Activated CD4-positive, alpha-beta T cell treated with anti-CD3 and anti-CD28 coated beads, Interleukin-2, amount 50 U/mL, for 48 hours (primary cell): ENCODE measurements at places on chromosomes 7 and 10.
A peak's percentile ranks its signal among the peaks of the same experiment; 100 is the strongest.

- DNase-seq, result no peak
Observed at GRCh38 chr10:50651808-50652207, 28.1 kb upstream of the SGMS1 start.

DNA sequence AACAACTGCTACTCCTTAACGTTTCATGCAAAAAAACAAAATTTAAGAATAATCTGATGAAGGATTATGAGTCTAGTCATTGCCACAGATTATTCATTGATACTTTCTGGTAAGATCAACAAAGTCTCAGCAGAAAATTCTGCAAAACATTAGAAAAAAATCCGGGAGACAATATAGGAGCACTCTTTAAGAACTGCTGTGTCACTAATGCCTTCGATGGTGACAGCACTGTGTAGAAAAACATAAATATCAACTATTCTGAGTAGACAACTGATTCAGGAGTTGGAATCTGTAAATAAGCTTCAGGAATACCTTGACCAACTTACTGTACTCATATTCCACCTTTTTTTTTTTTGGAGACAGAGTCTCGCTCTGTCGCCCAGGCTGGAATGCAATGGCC, 69.0 kb downstream of the CYTH3 start:
- no peak for DNase-seq

- DNase-seq, result no peak
Observed at GRCh38 chr7:136251826-136252225, 274.7 kb upstream of the MTPN start.

DNA sequence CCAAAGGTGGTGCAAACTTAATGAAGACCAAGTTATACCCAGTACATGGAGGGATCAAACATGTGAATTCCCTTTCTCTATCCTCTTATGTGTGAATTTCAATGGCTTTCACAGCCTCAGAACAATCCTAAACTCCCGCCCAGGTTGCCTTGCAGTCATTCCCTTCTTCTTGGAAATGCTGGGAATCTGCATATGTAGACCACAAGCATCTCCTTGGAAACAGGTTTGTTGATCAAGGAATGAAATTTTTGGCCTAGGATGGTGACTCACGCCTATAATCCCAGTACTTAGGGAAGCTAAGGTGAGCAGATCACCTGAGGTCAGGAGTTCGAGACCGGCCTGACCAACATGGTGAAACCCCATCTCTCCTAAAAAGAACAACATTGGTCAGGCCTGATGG, 77.8 kb upstream of the ABI1 start:
- no peak for DNase-seq

- no peak for DNase-seq
Observed at GRCh38 chr10:81021428-81022129, 483.9 kb downstream of the SH2D4B start.

- no peak for DNase-seq
Observed at GRCh38 chr10:130739757-130740145, 571.8 kb downstream of the TCERG1L start.

DNA sequence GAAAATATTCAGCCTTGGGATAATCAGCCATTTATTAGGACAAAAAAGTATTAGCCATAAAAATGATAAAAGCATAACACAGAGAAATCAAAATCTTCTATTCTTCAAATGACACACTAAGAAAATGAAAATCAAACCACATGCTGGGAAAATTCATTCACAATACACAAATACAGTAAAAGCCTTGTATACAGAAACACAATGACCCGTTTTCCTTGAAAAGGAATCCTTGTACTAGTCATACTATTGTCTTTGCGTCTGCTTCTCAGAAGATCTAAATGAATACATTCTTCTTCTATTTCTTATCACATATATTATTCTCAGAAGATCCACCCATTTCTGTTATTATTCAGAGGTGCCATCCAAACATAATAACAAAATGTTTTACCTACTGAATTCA, 749.1 kb downstream of the CNTNAP2 start:
- DNase-seq, result no peak

DNA sequence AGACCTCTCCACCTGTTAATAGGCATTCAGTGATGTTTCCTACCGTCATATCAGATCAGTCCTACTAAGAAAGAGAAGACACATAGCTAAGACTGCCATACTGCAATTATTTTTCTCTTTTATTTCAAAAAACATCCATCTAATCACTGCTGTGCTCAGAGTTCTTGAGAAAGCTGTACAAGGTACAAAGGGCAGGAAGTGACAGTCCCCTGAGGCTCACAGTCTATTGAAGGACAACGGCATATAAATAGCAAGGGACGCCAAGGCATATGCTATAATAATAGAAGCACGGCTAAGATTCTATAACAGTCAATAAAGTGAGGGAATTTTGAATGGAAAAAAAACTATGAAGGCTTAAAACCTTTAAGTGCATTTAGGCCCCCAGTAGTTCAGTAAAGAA, 415.3 kb upstream of the NRP1 start:
- DNase-seq, result no peak

- DNase-seq, result no peak
Observed at GRCh38 chr7:79775911-79776310, 322.4 kb upstream of the MAGI2 start.

DNA sequence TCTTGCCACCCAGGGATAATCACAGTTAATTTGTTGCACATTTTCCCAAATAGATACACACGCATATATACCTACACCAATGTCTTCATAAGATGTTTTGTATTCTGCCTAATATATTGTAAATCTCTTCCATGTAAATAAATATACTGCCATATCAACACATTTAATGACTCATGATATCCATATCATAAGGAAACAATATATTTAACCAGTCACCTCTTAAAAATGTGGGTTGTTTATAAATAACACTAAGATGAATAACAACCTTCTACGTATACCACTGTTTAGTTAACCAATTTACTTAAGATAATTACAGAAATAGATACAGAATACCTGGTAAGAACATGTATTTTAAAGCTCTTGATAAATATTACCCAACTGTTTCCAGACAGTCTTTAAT, 38.2 kb downstream of the ELAPOR2 start:
- DNase-seq, result no peak

GRCh38 chr7:37336259-37336658, 112.4 kb downstream of the ELMO1 start:
- peak; percentile 50 for DNase-seq

GRCh38 chr7:128909625-128910568, 612 bp downstream of the KCP start:
- no peak for DNase-seq

DNA sequence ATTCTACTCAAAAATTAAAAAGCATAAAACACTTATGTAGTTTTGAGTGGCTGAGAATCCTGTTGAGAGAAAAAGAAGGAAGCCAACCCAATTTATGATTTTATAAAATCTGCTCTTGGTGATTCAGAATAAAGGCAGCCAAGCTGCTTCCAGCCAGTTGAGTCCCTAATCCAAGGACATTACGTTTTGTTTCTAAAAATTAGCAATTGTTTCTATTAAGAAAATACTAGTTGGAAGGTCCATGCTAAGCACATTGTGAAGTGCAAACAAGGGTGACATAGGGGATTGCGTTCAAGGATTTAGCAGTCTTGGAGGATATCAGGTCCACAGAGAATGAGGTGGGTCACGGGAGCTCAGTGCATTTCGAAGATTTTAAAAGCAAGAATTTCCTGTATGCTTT, 987.7 kb downstream of the TYW1 start:
- no peak for DNase-seq

- DNase-seq, result no peak
Observed at GRCh38 chr10:5583525-5584175, 58.9 kb downstream of the CALML3 start.

- DNase-seq, result no peak
Observed at GRCh38 chr10:5732141-5732540, 47.5 kb downstream of the TASOR2 start.

GRCh38 chr10:49498425-49498824, 40.5 kb downstream of the ERCC6 start:
- DNase-seq, result no peak

DNA sequence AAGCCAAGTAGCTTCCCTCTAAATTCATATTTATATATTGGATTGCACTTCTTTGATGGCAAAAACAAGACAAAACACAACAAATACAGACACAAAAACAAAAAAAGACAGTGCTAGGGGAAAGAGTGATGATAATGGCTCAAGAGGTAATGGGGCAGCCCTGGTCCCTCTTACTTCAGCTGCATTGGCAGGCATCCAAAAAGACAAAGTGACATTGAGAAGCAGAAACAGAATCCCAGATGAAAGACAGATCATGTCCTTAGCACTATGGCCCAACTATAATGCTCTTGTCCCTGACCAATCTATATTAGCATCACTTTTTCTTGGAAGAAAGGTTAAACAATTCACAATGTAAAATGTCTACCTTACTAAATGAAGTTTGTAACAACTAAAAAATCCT, 76.2 kb downstream of the GPR85 start:
- DNase-seq, result no peak

- DNase-seq, result no peak
Observed at GRCh38 chr7:21367081-21367480, 60.8 kb upstream of the SP4 start.

DNA sequence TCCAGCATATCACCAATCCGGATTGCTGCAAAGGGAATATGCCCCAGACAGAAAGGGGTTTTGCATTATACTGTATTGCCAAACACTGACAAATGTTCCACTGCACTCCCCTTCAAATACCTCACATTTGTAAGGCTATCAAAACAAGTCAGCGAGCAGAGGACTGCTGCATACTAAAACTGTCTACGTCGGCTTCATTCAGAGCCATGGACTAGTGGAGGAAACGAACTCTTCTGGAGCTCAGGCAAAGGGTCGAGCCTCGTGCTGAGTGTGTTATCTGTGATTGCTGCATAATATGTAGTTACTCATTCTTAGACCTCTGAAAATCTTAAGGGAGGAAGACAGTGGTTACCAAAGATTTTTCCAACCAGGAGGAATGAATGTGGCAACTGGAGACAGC, 200.2 kb downstream of the DYNC1I1 start:
- DNase-seq, result no peak

DNA sequence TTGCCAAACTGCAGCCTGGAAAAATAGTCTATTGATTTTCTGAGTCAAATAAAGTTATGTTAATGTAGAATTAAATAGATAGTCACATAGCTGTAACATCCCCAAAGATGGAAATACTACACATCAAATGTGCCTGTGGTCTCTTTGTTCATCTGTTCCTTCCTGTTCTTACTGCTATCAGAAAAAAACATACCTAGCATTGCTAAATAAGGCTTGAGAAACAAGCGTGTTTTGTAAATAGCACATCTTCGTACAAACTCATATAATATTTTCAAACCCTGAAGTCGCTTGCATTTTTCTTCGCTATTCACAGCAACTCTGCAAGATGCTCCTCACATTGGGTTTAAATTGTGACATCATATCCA, 116.1 kb downstream of the KLF6 start:
- no peak for DNase-seq

- DNase-seq, result no peak
Observed at GRCh38 chr10:59336632-59337031, 25.7 kb downstream of the FAM13C start.

DNA sequence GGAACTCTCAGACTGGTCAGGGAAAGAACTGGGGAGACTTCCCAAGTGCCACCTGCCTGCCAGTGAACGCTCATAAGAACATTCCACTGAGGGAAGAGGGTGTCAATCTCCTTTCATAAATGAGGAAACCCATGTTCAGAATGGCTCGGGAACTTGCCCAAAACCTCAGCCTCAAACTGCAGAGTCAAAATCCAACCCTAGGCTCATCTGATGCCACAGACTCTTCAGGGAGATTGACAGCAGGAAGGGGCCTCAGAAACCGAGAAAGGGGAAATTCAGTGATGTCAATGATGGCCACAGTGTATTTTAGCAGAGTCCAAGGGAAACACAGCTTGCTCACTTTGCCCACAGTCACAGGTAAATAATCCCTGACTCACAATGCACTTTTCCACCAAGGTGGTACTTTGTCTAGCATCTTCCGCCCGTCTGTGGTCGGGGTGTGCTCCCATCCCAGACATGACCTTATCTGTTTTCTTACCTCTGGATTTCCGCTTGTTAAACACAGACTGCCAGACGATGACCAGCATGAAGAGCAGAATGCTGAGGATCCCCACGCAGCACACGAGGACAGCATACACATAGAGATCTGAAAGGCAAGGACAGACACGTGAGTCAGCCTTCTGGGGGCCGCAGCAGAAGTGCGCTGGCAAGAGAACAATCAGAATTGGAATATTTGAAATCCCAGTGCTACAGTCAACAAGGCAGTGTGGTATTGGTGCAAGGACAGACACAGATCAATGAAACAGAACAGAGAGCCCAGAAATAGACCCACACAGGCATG, 38.4 kb downstream of the VSTM4 start:
- peak; percentile 20 for DNase-seq

- no peak for DNase-seq
Observed at GRCh38 chr7:89200758-89201157, 405.2 kb upstream of the TEX47 start.

DNA sequence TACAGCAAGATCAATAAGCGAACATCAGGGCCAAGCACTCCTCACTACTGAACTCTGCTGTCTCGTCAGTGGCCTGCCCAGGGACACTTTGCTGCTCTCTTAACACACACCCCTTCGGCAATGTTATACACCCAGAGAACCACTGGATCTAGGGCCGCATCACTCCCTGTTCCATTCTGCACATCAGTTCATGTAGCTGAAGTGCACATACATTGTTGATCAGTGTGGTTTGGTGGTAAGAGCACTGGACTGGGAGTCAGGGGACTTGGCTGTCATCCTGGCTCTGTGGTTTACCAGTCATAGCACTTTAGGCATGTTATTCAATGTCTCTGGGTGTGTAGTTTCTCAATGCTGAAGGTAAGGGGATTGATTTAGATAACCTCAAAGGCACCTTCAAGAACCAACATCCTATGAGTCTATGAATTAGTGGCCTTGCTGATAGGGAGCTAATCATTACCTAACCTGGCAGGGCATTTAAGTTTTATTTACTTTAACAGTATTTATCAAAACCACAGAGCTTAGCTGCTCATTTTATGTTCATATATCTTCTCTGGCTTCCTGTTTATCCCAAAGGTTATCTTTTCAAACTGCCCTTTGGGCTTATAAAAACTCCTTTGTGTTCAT, 24.8 kb downstream of the DUSP5 start:
- no peak for DNase-seq

DNA sequence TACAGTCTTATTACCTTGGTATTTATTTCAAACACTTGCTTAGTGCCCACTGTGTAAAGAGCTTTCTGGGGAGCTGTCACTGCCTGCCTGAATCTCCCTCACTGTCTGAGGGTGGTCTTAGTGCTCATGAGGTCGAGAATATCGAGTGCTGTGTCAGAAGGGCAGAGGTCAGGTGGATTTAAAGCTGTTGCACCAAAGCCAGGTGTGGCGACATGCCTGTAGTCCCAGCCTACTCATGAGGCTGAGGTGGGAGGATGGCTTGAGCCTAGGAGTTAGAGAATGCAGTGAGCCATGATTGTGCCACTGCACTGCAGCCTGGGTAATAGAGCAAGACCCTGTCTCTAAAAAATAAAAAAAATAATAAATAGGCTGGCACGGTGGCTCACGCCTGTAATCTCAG, 20.9 kb downstream of the CCM2 start:
- no peak for DNase-seq

GRCh38 chr7:44811093-44811492, 14.6 kb downstream of the PPIA start:
- DNase-seq, result no peak
